Activated CD4-positive, alpha-beta T cell treated with anti-CD3 and anti-CD28 coated beads, Interleukin-2, amount 10 ng/mL, durations not matched to agents 7 days and 5 days (primary cell): ENCODE measurements at places on chromosomes 11 and 22.

GRCh38 chr22:20656516-20656901 is 117.4 kb upstream of the SERPIND1 start:
- DNase-seq = no peak

GRCh38 chr11:130894322-130895025 is 21.8 kb downstream of the SNX19 start:
- DNase-seq = peak; percentile 61

DNA sequence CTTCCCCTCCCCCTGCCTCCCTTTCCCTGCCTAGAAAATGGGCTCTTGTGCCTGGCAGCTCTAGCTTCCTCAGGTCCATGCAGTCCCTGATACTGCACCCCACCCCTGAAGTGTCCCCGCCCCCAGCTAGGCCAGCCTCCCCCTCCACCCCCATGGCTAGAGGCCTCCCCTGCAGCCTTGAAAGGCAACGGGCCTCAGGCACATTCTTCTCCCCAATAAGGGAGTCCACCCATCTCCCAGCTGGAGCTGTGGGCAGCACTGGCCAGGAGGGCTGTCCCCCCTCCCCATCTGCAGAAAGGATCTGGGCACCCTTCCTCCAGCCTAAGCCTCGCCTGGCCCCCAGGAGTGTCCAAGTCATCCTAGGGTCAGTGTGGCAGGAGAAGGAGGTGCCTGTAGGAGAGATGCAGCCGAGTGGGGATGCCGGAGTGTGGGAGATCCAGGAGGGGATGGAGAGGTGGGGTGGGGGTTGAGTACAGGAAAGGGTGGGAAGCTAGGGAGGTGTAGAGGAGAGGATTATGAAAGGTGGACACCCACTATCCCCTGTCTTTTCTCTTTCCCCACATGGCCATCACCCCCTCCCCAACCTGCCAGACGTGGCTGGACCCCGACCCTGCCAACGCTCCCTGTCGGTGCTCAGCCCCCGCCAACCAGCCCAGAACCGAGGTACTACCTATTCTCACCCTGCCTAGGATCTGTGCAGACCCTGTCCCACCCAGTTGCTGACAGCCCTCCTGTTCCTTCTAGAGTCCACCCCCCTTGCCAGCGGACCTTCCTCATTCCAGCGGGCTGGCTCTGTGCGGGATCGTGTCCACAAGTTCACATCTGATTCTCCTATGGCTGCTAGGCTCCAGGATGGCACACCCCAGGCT is 9.3 kb downstream of the SMTN start:
- no peak for DNase-seq

GRCh38 chr11:75554258-75555022 is 7.6 kb upstream of the SERPINH1 start:
- DNase-seq = no peak

DNA sequence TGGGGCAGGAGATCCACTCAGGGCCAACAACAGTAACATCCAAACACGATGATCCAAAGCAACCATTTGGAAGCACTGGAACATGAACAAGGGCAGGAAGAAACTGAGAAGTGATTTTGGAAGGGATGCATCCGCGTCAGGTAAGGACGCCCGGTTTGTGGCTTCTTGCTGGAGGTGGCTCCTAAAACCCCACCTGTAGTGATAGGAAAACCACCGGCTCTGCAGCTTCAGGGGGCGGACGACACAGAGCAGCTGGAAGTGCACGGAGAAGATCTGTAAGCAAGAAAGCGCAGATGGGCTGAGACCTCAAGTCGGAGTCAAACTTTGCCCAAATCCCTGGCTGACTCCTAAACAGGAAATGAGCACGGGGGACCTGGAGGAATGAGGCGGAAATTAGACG is 1066.1 kb downstream of the BRD1 start:
- DNase-seq = no peak

GRCh38 chr22:25638638-25639037 is 74.2 kb downstream of the GRK3 start:
- DNase-seq = no peak

DNA sequence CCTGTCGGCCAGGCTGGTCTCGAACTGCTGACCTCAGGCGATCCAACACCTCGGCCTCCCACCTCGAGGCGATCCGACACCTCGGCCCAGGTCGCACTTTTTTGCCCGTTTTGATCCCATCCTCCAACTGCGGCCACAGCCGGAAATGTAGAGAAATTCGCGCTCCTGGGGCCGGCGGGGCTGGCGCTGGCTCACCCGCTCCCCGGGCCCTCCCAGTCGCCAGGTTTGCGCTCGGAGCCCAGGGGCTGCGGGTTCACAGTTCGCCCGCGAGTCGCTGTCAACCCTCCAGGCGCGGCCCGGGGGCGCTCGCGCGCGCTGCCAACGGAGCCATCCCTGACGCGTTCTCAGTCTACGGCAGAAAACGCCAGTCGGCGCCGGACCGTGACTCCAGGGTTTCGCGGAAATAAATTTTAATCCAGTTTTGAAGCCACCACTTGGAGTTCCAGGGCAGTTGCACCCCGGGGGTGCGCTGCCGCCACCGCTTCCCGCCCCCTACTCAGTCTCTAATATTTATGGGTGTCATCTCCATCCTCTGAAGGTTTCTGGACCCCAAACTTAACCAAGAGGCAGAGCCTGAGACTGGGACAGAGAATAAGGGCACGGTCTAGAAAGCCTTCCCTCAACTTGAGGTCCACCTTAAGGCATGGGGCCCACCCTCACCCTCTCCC is 1.5 kb upstream of the KLHDC7B start:
- DNase-seq = peak; percentile 86

GRCh38 chr11:7971846-7972245 is 6.6 kb upstream of the NLRP10 start:
- no peak for DNase-seq
